ENCODE measurements at places on chromosomes 6 and 20.
A peak's percentile ranks its signal among the peaks of the same experiment; 100 is the strongest.

GRCh38 chr6:112503091-112503596 is 156.0 kb downstream of the RFPL4B start:
- no peak for DNase-seq

DNA sequence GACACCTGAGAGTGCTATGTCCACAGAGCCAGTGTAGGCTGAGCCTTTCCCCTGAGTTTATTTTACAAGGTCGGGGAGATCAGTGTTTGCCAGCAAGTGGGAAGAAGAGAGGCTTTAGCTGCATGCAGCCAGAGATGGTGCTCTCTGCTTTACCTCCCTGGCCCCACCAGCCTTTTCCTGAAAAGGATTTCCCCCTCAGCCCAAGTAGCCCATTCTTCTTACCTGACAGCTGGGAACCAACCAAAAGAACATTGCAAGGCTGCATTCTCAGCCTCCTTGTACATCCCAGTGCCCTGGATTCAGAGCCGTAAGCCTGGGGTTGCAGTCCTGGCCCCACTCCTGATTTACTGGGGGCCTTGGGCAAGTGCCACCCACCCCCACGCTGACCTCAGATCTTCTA is 16.9 kb downstream of the SNPH start:
- no peak for DNase-seq

DNA sequence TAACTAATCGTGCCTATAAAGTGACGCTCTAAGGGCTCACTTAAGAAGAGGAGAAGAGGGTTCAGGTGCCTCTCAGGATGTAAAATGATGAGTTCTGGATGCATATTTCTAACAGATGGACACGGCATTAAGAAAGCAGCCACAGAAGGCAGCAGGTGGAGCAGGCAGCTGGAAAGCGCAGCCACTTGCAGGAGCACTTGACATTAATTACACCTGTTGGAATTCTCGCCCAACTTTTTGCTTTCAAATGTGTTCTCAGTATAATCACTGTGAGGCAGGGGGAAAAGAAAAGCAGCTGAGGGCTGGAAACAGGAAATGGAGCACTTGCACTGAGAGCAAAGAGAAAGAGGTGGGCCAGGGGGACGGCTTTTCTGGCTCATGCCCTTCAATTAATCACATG is 164.2 kb downstream of the NKAIN2 start:
- no peak for DNase-seq

DNA sequence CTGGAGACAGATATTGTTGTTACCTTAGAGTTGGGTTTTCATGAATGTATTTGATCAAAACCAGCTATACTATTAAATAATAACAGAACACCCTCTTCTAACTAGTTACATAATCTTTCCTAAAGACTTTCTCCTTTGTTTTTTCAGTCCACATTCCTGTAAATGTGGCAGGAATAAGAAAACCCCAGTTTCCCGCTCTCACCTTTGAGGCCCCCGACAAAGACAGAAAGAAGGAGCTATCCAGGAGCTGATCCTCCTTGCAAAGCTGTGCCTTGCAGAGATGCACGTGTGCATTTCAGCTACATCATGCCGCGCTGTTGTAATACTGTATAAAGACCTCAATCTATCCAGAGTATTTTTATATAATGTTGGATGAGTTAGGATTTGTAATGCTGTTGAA is 102.7 kb downstream of the SLC22A3 start:
- no peak for DNase-seq

- no peak for DNase-seq
Measured at GRCh38 chr6:159250633-159251032, 81.4 kb downstream of the FNDC1 start.

- DNase-seq, result no peak
Measured at GRCh38 chr6:35148167-35148741, 7.1 kb upstream of the TCP11 start.

DNA sequence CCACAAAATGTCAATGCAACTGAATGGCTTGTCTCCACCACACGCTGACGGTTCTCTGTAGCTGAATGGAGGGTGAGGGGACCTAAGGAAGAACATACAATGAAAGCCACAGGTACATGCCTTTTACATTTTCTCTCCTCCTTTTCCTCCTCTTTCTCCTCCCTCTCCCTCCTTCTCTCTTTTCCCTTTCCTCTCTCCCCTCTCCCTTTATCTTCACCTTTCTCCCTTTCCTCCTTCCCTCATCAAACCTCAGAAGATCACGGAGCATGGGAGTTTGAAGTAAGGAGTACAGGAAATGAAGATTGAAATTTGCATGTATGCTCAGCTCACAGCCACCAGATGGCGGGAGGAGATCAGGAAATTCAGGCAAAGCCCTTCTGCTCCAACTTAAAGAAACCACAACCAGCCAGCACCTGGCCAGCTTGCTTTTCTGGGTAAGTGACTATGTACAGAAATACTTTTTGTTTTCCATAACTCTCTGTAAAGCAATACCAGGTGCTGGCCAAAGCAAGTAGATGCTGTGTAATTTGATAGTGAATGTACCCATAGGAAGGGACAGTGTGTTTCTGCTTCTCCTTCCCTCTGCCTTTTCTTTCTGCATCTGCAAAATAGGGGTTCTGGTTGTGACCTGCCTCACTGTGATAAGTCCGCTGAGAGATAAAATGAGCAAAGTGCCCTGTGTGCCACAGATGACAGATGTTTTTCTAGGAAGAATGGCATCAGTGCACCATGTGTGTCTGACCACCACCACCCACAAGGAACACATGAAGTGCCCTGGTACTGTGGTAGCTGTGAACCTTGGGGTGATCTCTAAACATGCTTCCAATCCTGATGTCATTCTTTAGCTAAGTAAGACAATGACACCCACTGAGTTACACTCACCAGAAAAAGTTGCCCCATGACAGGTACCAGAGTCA is 18.6 kb upstream of the FOXO3 start:
- peak; percentile 87 for DNase-seq

DNA sequence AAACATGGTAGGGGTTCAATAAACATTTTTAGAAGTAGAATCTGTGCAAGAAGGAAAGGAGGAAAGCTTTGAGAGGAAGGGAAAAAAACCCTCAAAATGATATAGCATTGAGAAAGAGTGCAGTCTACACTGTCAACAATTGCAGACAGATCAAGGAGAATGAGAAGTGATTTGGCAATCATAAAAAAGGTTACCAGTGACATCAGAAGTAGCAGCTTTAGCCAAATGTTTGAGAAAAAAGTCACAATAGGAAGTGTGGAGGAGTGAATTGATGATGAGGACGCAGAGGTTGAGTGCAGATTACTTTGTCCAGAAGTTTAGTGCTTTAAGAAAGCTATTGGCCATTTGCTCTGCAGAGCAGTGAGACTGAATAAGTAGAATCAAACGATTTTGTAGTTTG is 155.0 kb downstream of the GJA1 start:
- no peak for DNase-seq

GRCh38 chr6:75568965-75569364 is 32.7 kb upstream of the SENP6 start:
- no peak for DNase-seq

GRCh38 chr6:168377484-168377855 is 57.9 kb upstream of the DACT2 start:
- no peak for DNase-seq

GRCh38 chr6:53727748-53728147 is 62.2 kb upstream of the KLHL31 start:
- no peak for DNase-seq

DNA sequence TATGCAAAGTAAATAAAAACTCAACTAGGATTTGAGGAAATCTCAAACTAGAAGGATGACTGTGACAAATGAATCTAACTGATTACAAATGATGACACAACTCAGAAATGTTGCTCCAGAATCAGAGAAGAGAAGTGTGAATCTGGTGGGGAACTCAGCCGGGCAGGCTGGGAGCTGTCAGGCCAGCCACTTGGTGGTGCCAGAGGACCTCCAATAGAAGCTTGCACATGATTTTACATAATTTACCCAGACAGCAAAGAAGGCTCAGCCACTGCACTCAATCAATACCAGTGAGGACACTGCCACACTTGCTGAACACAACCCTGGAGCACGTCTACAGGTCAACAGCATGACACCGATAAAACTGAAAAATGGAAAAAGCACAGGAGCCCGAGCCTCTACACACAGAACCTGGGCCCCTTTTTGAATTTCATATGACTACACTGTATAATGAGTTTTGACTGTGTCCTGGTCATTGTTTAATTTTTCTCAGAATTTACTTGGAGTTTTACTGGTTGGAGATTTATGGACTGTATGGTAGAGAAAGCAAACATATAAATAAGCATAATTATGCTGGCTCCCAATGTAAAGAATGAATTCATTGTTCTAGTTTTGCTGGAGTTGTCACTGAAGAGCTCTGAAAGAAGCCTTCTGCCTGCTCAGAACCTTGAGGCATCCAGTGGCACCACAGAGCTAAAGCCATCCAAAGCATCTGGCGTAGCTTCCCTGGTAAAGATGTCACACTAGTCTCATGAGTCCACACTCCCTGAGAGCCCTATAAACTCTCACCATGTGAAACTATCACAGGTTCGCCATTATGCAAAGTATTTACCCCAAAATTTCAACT is 296.5 kb downstream of the THBS2 start:
- DNase-seq, result peak; percentile 68

DNA sequence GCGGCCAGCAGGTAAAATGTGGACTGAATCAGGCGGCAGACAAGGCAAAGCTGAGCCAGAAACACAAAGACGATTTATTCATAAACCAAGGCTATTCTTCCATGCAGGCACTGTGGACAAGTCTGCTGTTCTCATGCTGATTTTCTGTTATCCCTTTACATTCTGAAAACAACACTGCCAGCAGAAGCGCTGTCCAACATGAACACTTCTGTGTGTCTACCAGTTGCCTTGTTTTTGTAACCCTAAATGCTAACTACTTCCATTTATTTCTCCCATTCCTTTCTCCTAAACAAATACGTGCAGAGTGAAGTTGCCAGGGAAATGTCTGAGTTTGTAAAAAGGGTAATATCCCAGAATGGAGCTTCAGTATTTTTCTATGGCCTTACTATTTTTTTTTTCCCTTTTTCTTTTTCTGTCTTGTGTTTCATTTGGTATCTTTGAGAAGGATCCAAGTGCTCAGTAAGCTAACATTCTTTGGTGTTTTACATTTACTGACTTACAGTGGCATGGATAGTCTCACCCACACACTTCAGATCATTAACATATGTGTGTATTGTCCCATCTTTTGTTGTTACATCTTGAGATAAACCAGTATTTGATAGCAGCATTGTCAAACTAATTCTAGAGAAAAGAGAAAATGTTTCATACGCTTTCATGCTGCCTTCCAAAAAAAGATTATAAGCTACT is 1308.9 kb upstream of the MAP3K7 start:
- DNase-seq, result no peak

All from activated effector memory CD4-positive, alpha-beta T cell treated with anti-CD3 and anti-CD28 coated beads, Interleukin-2, amount 50 U/mL, for 16 hours (primary cell).